Activated T-cell treated with anti-CD3 and anti-CD28 coated beads, Interleukin-2, amount 50 U/mL, for 48 hours (primary cell): ENCODE measurements at places on chromosomes 5 and 9.

GRCh38 chr9:122695696-122696095 is 20.8 kb downstream of the OR1L3 start:
- no peak for DNase-seq

GRCh38 chr9:104817437-104817836 is 53.5 kb downstream of the NIPSNAP3B start:
- no peak for DNase-seq

DNA sequence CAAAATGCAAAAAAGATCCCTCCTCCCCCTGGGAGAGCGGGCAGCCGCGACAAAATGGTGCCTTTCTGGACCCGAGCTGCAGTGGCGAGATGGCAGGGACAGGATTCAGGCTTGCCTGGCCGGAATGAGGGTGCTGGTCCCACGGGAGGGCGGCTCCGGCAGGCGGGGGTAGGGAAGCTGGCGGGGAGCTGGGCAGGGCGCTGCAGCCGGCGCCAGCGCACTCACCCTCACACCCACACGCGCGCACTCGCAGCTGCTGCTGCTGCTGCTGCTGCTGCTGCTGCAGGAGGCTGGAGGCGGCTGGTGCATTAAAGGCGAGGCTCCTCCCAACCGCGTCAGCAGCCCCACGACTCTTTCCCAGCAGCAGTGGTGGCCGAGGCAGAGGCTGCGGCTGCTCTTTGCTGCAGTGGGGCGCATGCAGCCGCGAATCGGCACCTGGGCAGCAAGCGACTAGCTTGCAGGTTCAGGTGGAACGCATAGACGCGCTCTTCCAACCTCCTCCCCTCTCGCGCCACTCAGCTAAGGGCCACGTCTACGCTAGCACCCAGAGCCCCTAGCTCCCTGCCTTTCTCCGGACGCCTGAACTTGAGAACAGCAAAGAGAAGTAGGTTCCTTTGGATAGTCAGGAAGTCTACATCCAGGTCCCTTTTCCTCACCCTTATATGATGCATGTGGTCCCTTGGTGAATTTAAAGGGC is at the start of gene PPP2R2B:
Gene PPP2R2B (minus strand): TSS at position 282 of the 697 bp plus-strand sequence.
- peak; percentile 58 for DNase-seq

DNA sequence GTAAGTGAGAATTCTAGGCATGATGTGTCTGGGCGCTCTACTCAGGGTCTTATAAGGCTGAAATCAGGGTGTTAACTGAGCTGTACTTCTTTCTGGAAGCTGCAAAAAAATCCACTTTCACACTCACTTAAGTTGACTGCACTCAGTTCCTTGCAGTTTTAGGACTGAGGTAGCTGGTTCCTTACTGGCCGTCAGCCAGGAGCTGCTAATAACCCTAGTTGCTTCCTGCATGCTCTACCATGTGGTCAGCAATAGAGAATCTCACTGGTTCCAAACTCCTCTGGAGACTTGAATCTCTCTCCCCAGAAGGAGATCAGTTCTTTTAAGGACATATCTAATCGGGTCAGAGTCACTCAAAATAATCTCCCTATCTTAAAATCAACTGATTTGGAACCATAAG is 911.2 kb downstream of the EFNA5 start:
- DNase-seq, result no peak

DNA sequence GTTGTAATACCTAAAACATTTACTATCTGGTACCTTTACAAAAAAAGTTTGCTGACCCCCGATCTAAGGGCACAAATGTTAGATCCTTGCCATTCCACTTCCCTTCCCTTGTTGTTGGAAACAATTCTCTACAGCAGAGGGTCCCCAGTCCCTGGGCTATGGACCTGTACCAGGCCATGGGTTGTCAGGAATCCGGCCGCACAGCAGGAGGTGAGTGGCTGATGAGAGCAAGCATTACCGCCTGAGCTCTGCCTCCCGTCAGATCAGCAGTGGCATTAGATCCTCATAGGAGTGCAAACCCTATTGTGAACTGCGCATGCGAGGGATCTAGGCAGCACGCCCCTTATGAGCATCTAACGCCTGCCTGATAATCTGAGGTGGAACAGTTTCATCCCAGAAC is 248.5 kb downstream of the AP3B1 start:
- DNase-seq, result no peak

- no peak for DNase-seq
These were observed 114.9 kb downstream of the HOMER1 start for GRCh38 chr5:79399046-79399445.

GRCh38 chr5:36606036-36606427 is 374 bp upstream of the SLC1A3 start:
- DNase-seq, result no peak

- DNase-seq, result no peak
These were observed 249.7 kb upstream of the MAP3K1 start for GRCh38 chr5:56565644-56566043.

GRCh38 chr5:116930616-116931015 is 356.0 kb upstream of the SEMA6A start:
- no peak for DNase-seq

- DNase-seq, result no peak
These were observed 4.3 kb upstream of the GDA start for GRCh38 chr9:72144756-72145492.

- DNase-seq, result no peak
These were observed 64.2 kb upstream of the FST start for GRCh38 chr5:53416144-53416738.

DNA sequence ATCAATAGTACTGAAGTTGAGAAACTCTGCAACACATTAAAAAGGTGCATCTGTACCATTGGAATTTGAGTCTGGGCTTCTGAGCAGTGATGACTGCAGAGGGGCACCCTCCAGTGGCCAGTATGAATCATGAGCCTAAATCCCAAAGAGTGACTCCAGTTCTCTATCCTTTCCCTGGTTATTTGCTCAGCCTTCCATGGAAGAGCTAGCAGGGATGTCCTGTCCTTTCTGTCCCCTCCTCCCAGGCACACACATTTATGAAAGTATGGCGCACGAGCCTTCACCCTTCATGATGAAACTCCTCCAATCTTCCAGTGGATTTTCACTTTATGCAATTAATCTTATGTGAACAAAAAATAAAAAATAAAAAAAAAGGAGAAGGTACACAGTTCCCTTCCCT is 81.0 kb downstream of the ESM1 start:
- no peak for DNase-seq

DNA sequence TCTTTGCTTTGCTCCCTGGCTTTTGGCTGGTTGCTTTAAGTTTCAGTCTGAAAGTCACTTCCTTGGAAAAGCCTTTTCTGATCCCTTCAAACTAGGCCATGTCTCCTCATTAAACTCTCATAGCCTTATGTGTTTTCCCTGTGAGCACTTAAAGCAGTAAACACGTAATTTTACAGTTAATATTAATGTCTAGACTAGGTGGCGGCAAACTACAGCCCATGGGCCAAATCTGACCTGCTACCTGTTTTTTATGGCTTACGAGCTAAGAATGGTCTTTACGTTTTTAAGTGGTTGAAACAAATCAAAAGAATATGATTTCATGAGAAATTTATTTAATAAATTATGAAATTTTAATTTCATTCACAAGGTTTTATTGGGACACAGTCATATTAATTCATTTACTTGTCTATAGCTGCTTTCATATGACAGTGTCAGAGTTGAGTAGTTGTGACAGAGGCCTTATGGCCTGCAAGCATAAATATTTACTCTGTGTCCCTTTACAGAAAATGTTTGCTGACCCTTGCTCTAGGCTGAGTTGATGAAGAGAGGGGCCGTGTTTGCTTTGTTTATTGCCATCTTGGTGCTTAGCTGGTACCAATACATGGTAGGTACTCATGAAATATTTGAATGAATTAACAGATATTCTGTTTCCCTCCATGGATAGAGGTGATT is 7.4 kb downstream of the SLC44A1 start:
- DNase-seq, result no peak

DNA sequence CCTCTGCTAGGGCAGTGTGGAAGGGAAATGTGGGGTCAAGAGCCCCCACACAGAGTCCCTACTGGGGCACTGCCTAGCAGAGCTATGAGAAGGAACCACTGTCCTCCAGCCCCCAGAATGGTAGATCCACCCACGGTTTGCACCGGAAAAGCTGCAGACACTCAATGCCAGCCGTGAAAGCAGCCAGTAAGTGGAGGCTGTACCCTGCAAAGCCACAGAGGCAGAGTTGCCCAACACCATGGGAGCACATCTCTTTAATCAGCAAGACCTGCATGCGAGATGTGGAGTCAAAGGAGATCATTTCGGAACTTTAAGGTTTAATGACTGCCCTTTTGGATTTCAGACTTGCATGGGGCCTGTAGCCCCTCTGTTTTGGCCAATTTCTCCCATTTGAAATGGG is 52.2 kb downstream of the GKAP1 start:
- DNase-seq, result no peak

GRCh38 chr9:13213998-13214397 is 65.5 kb downstream of the MPDZ start:
- DNase-seq, result no peak

DNA sequence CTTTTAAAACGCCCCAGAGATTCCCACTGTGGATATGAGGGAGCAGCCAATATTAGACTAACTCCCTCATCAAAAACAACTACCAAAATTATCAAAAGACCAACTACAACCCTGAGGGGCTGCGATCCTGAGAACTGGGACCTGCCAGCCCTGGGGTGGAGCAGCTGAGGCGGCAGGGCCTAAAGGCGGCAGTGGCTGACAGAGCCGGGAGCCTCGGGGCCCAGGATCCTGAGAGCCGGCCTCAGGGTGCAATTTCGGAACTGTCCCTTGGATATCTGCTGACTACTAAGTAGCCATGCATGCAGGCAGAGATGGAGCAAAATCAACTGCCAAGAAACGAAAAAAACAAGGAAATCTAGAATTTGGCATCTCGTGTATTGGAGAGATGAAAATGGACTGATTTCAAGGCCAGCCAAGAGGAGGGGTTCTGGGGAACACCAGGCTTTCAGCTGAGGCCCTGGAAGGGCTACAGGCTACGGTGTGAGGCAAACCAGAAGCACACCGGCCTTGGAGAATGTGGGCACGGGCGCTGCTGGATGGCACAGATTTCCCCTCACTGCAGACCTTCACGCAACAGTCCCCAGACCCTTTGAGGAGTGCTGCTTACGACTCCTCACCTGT is 63.6 kb upstream of the UBAC1 start:
- no peak for DNase-seq

DNA sequence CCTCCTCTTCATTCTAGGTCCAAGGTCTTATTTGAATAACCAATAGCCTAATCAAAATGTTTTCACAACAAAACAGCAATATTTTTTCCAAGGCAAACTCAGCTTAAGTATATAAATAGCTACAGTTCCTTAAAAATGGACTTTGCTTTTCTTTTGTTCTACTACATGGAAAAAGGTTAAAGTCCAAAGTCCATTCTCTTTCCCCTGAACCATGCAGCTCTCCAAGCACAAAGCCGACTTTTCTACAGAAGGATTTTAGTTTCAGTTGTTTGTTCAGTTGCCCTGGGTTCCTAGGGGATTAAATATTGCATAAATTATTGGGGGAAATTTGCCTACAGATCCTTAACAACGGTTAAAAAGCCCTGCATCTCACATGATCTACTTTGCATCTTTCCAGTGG is 677.0 kb upstream of the KLF4 start:
- DNase-seq, result no peak

DNA sequence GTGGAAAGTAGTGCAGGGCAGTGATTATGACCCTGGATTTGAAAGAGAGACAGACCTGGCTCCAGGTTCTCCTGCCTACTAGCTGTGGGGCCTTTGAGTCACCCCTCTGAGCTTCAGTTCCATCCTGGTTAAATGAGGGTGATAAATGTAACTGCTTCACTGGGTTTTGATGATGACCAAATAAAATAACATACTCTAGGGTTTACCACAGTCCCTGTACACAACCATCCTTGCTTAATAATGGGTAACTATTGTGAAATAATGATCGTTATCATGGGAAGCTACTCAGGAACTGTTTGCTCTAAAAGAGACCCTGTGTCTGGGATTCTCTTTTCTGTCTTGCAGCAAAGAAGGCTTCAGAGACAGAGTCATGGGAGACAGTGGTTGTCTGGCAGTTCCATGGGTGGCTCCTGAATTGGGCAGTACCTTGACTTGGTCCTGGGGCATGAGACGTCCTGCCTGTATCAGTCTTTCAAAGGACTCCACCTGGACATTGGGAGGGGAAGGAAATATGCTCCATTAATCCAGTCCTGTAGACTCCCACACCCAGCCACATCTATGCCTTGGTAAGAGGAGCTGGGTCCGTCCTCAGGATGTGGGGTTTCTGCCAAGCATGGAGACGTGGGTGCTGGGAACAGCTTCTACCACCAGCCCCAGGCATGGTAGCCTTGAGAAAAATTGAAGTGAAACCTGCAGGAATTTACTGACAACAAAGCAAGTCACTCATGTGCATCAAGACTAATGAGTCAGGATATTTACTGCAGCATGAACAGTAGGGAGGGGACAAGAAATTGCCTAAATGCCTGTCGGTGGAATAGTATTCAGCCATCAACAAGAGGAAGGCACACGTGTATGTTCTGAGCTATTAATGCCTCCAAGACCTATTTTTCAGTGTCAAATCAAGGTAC is 23.4 kb downstream of the AKNA start:
- DNase-seq, result no peak

DNA sequence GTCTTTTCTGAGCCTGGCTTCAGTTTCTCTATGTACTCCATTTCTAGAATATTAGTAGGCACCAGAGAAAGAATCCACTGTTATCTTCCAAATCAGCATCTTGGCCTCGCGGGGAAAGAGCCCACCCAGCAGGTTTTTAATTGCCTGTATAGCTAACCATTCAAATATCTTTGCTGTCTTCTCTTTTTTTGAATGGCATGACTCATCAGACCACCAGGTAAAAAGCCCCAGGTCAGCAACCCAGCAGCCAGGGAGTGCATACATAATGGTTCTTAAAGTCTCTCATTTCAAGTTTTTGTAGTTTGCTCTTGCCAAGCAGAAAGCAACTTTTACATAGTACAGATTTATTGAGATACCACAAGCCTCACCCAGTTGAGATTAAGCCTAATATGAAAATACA is 50.7 kb downstream of the TMEM167A start:
- no peak for DNase-seq

DNA sequence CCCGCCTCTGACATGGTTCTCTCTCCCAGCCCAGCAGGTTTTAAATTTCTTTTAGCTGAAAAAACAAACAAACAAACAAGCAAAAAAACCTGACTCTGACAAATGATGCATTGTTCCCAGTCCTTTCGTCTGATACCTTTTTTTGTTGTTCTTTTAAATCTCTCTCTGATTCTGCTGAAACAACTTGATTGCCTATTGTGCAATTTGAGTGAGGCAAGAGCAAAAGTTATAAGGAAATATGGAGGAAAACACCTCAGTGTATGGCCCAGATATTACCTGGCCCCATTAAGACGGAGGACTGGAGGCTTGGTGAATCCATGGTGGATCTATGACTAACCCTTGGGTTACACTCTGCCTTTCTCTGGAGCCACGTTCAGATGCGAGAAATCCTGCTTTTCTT is 164.0 kb downstream of the MELK start:
- DNase-seq, result no peak

DNA sequence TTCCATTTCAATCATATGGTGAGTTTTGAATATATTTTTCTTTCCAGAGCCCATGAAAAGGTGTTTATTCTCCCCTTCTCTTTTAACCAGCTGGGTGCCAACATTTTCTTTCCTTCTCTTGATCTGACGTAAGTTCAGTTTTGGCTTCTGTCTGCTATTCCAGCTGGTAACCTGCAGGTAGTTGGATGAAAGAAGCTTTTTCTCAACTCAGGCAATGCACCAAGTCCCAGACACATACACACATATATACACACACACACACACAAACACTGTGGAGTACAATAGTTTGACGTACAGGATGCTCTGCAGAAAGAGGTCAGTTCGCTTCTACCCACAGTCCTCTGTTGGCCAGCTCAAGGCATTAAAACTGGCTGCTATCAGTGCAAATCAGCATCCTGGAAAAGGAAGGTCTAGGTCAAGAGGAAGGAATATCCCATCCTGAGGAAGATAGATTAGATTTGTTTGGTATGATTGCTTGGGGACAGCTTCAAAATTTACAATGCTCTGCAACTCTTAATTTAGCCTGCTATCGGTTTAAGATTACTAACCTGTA is 214.3 kb upstream of the SEMA6A start:
- no peak for DNase-seq
